DND-41 (cell line): ENCODE measurements at places on chromosomes 4 and X.

- no peak for DNase-seq
These were observed 10.0 kb downstream of the SMC1A start for GRCh38 chrX:53412446-53412845.

DNA sequence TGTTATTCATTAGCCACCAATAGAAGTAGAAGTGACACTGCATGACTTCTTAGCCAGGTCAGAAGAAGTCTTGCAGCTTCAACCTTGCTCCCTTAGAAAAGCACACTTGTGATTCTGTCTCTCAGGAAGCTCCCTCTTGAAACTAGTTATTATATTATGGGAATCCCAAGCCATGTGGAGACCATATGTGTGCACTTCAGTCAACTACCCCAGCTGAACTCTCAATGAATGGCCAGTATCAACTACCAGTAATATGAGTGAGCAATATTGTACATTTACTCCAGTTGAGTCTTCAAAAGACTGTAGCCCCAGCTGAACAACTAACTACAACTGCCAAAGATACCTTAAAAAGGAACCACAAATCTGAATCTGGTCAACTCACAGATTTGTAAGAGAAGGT is 77.1 kb upstream of the GABRA3 start:
- DNase-seq, result no peak

DNA sequence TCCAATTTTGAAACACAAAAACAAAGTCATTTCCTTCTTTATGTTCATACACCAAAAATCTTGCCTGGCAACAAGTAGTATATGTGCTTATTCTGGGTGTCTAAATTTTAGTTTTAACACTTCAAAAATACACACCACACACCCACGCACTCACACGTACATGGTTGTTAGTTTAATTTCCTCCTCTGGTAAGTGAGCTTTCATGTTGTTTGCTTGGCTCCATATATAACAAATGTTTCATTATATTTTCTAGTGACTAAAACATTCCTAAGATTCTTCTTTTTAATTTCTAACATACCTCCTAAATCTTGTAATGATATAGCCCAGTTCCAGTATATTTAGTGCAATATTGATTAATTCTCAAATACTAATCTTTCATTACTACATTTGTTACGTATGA is 80.9 kb downstream of the PRDM5 start:
- DNase-seq, result no peak

DNA sequence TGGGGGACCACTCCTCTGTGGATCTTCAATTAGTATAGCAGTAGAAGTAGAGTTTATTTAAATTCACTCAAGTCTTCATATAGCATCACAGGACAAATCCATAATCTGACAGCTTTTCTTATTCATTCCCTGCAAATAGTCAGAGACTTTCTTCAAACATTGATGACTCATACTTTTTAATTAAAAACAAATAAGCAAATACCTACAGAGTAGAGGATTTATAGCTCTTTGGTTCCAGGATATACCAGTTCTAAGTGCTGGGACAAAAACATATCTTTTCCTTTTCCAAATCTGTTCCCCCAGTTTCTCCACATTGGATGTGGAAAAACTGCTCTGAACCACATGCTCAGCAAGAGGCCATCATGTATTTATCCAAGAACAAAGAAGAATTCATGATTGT is 24.1 kb downstream of the EMCN start:
- no peak for DNase-seq

DNA sequence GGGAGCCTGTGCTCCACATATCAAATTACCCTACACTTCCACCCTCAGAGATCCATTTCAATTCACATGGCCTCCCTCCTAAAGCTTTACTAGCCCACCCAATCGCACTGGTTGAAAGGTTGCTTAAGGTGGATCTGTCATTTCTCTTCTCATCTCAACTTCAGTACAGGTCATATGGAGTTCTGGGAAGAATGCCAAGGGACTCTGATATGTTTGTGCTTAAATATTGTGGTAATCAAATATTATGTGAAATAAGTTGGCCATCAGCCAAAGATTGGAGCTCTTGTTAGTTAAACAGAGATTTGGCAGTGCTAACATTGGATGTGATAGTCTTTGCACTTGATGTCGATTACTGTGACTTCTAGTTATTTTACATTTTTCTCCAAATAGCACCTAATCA is 20.5 kb downstream of the SEPTIN6 start:
- DNase-seq, result no peak

DNA sequence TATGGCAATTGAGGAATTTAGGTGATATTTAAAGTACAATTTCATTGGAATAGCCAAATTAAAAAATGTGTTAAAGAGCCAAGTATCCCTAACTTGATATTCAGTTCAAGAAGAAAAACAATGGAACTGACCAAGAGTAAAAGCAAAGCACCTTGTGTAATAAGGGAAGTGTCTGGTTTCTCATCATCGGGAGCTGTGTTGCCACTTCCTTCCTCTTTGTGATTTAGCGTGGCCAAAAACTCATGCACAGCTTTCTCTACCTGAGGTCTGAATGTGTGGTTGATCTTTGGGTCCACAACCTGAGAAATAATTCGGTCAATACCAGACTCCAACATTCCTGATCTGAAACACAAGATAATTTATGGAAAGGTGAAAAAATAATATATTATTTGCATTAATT is 12.4 kb downstream of the BOD1L1 start:
- no peak for DNase-seq

- no peak for DNase-seq
These were observed 176.0 kb downstream of the MAML3 start for GRCh38 chr4:139977838-139978609.

DNA sequence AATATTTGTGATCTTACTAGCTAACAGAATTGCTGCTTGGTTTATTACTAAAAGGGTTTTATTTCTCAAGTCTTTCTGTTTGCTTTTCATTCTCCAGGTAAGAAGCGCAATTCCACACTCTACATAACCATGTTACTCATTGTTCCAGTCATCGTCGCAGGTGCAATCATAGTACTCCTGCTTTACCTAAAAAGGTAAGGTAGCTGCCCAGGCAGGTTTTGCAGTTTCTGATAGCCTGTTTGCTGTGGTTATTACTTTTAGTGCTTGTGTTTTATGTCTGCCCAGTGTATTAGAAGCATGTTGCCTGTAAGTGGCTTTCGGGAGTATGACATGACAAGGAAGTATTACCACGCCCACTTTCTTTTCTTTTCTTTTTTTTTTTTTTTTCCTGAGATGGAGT is 46.4 kb downstream of the IL13RA1 start:
- DNase-seq, result no peak

GRCh38 chr4:128571747-128572146 is 237.8 kb upstream of the JADE1 start:
- no peak for DNase-seq

DNA sequence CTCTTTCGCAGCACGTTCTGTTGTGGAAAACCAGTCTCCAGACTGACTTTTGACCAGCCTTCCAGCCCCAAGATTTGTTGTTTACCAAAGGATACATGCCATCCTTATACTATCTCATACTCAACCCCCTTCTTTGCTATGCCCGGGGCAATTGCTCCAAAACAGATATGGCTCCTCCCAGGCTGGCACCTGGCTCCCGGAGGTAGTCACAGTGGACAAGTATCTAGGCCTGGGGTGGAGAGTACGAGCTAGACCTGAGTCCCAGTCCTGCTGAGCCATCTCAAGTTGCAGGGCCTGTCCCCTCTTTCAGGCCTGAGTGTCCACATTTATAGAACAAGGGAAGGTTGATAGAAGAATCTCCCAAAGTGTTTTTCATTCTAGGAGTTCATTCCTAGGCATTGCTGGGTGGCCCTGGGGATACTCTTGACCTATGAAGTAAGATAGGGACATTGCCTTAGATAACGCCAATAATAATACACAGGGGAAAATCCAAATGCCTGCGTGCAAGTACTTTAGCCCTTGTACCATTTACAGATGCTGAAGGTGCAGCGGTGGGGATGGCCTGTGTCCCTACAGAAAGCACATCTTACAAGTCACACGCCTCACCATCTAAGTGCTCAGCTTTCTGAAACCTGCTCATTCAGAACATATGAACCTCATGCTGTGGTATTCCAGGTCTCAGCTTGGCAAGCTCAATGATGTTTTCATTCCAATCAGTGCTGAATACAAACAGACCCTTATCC is 136.7 kb upstream of the MAMLD1 start:
- no peak for DNase-seq

GRCh38 chr4:61276029-61276428 is 75.9 kb downstream of the ADGRL3 start:
- DNase-seq, result no peak

- no peak for DNase-seq
These were observed 21.4 kb downstream of the ETDC start for GRCh38 chrX:135330706-135331105.

DNA sequence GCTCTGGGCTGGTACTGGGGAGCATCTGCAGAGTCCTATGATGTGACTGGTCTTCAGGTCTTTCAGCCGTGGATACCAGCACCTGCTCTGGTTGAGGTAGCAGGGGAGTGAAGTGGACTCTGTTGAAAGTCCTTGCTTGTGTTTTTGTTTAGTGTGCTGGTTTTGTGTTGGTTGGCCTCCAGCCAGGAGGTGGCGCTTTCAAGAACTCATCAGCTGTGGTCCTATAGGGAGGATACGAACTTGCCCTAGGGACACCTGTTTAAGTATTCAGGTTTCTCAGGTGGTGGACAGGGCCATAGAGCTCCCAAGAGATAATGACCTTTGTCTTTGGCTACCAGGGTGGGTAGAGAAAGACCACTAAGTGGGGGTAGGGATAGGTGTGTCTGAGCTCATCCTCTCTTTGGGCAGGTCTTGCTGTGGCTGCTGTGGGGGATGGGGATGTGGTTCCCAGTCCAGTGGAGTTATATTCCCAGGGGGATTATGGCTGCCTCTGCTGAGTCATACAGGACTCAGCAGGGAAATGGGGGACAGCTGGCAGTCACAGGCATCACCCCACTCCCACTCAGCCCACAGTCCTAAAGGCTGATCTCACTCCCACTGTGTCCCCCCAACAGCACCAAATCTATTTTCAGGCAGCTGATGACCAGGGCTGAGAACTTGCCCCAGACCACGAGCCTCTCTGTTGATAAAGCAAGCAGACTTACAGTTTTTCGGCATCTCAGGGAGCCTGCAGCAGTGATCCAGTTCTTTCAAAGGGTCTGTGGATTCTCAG is 24.1 kb downstream of the MSMO1 start:
- DNase-seq, result no peak

DNA sequence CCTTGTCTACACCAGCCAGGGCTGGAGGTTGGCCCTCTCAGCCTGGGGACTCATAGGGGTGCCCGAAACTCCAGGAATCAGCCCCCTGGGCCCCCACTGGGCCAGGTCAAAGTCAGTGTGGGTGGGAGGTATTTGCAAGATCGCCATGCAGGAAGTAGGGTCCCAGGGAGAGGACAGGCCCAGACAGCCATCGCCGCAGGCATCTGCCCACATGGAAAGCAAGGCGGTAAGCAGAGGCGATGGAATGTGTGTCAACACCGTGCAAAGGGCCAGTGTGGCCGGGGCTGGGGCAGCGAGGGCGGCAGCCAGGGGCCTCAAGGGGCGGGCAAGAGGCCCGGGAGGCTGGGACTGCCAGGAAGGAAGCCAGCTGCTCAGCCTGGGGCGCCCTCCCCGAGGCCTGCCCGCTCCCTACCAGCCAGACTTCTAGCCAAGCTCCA is 19.3 kb upstream of the DUSP9 start:
- DNase-seq, result no peak

GRCh38 chr4:162645381-162645780 is 481.6 kb upstream of the FSTL5 start:
- DNase-seq, result no peak

DNA sequence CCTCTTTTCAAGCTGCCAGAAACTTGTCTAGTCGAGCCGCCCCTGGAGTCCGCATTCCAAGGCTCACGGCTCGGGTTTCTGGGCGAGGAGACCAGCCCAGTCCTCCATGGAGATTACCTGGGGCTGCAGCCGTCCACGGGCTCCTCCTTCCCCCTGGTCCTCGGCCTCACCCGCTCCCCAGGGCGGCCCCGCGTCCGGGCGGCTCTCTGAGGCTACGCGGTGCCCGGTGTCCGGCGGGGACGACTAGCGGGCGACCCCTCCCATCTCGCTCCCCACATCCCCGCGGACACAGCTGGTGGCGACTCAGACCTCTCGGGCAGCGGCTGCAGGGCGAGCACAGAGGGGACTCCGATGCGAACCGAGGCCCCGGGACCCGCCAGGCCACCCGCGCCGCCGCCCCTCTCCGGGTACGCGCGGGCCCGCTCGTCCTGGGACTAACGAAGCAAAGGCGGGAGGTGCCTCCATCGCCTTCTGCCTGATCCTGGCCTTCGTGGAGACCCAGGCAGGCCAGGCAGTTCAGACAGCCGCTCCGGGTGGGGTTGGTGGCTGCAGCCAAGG is 159.4 kb downstream of the TRAM1L1 start:
- no peak for DNase-seq

- DNase-seq, result no peak
These were observed 84.3 kb upstream of the C1QTNF7 start for GRCh38 chr4:15343581-15343980.

GRCh38 chrX:3713937-3714434 is 537 bp upstream of the PRKX start:
- no peak for DNase-seq

GRCh38 chr4:105551965-105552746 is at the start of gene ARHGEF38:
Gene ARHGEF38, plus strand, starts transcription at chr4:105552620. Its CDS starts 146 bp downstream, at chr4:105552766.
- DNase-seq, result no peak

DNA sequence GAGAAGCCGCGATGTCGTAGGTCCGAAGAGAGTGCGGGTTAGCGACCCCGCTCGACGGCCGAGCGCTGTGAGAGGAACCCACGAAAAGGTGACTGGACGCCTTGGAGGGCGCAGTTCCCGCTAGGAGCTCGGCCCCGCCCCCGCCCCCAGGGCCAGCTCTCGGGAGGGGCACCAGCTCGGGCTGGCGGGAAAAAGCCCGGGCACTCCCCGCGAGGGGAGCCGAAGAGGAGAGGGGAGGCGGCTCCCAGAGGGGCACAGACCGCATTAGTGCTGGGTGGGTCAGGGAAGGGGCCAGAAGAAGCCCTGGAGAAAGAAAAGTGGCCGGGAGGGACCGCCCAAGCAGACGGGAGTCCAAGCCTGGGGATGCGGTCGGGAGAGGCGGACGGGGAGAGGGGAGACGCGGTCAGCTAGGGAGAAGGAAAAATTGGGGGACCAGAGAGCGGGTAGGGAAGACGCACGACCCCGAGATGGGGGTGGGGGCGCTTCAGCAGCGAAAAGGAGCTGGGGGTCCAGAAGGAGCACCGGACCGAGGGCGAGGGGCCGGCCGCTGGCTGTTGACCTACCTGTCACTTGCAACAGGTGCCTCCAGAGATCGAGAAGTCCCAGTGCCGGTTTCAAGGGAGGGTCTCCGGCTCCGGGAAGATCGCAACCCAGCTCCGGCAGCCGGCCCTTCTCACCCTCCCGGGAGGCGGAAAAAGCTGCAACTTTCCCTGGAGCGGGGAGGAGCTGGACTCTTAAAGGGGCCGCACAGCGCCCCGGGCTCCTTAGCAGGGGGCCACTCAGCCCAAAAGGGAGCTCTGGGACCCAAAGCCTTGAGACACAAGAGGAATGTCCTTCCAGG is at the start of gene SYTL4:
TSS of gene SYTL4 (minus strand) at position 681 of the 841 bp plus-strand sequence. CDS start 30,084 bp downstream, outside the sequence.
- DNase-seq, result no peak
